ENCODE measurements at places on chromosomes 4 and X.

GRCh38 chr4:108492816-108493595 is 127.4 kb upstream of the RPL34 start:
- DNase-seq = peak; percentile 41

GRCh38 chrX:153926858-153927671 is 1.0 kb upstream of the ARHGAP4 start:
- DNase-seq = peak; percentile 92

DNA sequence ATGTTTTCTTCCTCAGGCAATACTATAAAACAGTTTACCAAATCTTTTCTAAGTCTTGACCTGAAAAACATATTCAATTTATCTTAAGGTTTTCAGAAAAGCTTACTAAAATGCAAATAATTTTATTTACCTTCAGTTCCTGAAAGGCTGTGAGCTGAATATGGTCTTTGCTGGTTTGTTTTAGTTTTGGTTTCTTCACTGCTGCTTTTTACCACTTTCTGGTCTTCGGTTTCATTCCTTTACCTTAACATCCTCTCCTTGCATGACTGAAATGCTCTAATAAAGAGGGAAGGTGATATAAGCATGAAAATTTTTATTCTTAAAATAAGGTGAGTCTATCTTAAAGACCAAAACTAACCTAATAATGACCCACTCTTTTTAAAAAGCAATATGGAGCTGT is 97.1 kb upstream of the NRK start:
- DNase-seq = no peak

DNA sequence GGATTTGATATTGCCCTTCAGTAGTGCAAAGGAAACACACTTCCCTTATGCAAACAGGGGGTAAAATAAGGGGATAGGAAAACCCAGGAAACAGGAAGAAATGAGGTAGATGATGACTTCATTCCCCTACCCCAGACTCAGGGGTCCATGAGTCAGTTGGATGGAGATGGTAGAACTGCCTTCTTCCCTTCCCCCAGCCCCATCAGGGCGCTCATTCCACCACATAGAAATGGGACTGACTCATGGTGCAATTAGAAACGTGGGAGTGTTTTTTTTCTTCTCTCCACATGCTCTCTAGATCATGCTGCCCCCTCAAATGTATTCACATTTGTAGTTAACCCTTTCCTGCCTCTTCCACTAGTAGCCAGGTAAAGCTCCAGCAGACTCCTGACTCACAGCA is 23.1 kb upstream of the ARMCX2 start:
- DNase-seq = no peak

DNA sequence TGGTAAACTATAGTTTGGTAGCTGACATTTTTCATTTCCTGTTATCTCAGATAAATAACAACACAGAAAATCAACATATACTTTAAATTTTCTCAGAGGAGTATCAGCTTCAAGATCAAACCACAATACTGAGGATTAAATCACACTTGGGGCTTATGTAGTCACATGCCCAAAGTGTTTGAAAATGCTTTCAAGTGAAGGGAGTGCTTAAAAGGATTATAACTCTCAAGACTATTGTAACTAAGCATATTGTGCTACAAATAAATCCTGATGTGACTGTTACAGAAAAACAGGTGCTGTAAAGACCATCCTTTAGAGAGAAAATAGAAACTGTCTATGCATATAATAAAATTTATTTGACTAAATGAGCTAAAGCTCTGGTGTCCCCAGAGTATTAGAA is 887.6 kb downstream of the ADGRL3 start:
- DNase-seq = no peak

DNA sequence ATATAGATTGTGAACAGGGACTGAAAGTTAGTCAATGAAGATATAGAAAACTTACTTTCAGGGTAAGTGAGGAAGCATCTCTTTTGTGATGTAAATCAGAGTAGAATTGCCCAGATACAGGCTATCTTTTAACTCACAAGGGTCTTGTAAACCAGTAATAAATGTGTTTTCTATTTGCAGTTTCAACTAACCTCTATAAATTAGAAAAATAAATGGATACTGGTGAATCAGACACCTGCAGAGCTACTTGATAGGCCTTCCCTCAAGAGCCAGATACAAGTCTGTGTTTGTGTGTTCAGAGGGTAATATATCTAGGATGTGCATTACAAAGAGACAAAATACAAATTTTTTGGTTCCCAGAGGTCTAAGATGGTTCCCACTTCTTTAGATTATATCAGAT is 82.9 kb downstream of the DCLK2 start:
- DNase-seq = no peak

DNA sequence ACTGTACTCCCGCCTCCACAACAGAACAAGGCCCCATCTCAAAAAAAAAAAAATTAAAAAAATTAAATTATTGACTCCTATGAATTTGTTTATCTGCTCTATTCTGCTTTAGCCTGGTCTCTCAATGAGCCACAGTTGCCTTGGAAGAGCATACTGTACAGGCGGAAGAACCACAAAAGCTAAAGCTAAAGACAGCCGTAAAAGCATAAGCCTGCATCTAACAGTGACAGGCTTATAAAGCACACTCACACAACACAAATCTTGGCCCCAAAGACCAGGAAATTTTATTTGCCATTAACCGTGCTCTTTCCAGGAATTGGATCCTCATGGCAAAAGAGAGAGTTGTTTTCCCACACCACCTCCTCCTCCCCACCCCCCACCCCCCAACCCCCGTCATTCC is 53.5 kb upstream of the KLF3 start:
- no peak for DNase-seq

- no peak for DNase-seq
These were observed 4.5 kb downstream of the GPM6A start for GRCh38 chr4:175807547-175807946.

DNA sequence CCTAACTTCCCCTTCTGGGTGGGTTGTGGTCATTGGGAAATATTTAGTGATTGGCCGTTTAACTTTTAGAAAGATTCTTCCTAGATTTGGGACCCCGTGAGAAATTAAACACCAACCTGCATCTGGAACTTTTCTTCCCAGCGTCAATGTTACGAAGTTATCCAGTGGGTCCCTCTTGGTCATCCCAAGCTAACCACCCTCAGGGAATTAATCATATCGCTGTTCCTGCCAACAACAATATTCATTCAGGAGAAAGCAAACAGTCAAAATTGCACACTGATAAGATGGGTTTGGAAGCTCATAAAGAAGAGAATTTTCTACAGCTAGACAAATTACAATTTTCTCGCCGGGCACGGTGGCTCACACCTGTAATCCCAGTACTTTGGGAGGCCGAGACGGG is 121.2 kb upstream of the STX18 start:
- DNase-seq = no peak

DNA sequence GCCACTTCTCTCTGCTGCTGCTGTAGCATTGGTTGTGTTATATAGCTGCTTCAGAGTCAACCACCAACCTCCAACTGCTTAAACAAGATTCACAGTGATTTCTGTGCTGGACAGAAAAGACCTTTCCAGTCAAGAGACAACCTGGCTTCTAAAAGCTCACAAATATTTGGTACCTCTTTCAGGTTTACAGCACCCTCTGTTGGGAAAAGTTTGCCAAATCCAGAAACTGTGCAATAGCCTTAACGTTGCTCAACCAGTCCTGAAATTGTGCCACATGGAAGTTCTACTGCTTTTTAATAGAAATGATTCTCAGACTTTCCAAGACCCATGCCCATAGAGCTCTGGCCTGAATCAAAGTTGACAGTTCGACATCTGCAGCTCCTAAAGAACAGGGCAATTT is 842.1 kb upstream of the HTR2C start:
- peak; percentile 13 for DNase-seq

- DNase-seq = no peak
These were observed 137.5 kb downstream of the BCOR start for GRCh38 chrX:39960219-39960618.

DNA sequence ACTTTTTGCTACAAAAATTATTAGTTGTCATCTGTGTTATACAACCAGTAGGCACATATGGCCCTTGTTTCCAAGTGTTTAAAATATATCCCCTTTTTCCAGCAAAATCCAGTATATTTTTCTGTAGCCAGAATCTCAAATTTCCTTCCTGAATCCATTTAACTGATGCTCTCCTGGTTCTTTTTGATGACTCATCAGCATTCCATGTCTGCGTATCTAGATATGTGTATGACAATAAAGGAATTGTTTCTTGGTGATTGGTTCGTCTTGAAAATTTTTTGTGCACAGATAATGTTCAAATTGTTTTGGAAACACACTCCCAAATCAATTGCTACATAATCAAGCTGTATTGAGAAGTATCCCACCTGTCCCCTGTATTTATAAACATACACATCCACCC is 98.3 kb downstream of the ITM2A start:
- DNase-seq = no peak

DNA sequence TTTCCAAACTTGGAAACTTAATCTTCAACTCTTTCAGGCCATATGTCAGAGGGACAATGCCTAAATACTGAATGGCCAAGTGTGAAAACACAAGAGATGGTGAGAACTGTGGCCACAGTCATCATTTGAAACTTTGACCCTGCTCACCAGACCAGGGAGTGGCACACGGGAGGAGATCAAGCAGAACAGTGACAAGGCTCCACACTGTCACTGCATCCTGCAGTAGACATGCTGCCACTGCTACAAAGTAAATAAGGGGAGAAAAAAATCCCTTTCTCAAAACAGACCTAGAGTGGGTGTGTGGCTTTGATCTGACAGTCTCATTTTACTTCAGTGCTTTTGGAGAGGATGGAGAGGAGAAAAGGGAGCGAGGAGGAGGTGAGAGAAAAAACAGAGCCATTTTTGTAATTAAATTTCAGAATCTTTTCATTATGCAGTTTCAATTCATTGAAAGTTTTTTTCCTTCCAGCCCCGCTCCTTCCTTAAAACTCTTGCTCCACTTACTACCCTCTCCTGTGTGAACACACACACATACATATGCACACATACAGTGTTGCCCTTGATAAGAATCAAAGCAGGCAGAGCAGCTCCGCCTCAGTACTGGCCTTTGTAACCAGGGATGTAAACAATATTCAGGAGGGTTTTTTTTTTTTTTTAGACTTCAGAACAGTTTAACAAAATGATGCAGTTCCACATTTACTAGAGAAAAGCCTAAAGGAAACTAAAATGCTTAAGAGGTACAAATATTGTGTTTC is 34.4 kb downstream of the NEXMIF start:
- no peak for DNase-seq

DNA sequence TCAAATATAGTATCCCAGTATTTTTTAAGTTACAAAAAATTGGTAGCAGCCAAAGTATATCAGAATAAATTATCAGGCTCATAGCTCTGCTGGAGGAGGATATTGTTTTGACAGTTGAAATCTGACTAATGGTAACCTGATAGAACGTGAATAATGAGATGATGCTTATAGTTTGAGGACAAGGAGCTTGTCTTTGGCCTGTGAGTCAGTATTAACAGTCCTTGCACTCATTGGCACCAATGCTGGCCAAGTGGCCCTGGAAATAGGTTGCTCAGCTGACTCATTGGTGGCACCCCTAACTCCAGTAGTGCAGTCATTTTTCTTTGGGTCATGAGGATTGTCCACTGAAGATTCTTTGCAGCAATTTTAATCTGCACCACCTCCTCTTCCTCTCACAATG is 203.3 kb upstream of the JADE1 start:
- DNase-seq = no peak

- DNase-seq = no peak
These were observed 728.9 kb downstream of the PCDH18 start for GRCh38 chr4:136803433-136803832.

- no peak for DNase-seq
These were observed 47.7 kb downstream of the ARHGEF9 start for GRCh38 chrX:63737131-63737921.

DNA sequence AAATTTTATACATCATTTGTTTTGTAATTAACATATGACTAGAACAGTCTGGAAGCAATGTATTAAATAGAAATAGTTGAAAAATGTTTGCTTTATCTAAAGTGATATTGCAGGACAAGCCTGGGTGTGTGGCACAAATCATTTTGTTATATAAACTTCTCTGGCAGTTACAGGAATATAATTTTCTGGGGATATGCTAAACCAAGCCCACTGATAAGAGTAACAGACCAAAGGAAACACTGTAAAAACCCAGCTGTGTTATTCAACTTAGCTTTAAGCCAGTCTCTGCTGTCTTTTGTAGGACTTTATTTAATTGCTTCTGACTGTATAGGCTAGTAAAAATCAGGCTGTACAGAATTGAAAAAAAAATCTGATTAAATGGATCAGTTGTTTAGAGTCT is 156.2 kb downstream of the NR3C2 start:
- DNase-seq = no peak

DNA sequence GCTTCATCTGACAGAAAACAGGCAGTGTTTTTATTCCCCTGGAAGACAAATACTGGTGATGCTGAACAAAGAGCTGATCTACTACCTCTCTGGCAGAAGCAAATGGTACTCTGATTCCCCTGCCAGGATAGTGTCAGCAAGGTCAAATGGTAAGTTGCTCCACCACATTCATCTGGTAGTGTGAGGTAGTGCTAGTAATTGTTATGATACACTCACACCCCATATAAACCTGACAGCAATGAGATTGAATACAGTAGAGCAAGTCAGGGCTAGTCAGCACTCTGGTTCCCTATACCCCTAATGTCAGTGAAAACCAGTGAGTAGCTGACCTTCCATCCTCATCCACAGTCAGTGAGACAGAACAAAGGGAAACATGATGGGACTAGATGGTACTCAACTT is 3.4 kb upstream of the SPIN4 start:
- no peak for DNase-seq

Measured in NAMALWA (cell line).